ENCODE measurements at places on chromosomes 3 and 15.

- no peak for DNase-seq
Measured at GRCh38 chr3:127038466-127038865, 55.6 kb downstream of the PLXNA1 start.

DNA sequence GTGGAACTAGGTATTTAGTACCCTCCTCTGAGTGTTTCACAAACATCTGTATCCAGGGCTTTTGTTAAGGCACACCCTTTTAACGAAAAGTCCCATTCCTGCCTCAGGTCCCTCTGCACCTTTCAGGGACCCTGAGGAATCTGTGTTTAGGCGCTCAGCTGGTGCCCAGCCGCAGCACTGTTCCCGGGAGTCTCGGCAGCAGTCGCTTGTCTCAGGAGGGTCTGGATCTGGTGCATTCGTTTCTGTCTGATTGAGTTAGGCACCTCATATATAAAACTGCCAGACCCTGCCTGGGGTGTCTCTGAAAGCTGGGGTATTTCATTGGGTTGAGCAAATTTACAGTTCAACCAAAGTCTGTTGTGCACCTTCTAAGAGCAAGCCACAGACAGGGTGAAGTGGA is 162.8 kb upstream of the TOPAZ1 start:
- no peak for DNase-seq

DNA sequence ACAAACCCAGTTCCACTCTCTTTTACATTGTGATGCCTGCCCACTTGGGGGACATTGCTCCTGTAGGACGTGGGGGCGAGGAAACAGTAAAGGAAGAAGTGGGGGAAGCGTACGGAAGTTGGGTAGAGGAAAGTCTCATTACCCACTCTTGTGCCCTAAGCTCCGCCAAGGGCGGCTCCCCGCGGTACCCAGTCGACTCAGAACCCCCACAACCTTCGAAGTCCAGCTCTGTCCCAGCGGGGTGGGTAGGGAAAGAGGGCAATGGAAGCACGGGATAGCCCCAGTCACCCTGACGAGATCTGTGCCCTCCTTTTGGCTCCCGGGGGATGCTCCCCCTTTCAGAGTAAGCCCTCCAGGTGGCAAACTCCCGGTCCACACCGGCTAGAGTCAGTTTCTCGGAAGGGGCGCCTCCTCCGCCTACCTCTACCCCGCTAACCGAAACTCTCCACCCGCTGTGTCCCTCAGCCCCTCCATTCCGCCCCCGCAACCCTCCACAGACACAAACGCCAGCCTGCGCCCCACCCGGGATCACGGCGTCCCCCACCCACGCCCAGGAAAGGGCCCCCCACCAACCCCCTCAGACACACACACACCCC is 527 bp downstream of the CSNK1G1 start:
- DNase-seq = no peak

- peak; percentile 33 for DNase-seq
Measured at GRCh38 chr15:71588746-71589145, 221.6 kb upstream of the NR2E3 start.

- no peak for DNase-seq
Measured at GRCh38 chr15:42107473-42107872, 13.1 kb upstream of the PLA2G4D start.

DNA sequence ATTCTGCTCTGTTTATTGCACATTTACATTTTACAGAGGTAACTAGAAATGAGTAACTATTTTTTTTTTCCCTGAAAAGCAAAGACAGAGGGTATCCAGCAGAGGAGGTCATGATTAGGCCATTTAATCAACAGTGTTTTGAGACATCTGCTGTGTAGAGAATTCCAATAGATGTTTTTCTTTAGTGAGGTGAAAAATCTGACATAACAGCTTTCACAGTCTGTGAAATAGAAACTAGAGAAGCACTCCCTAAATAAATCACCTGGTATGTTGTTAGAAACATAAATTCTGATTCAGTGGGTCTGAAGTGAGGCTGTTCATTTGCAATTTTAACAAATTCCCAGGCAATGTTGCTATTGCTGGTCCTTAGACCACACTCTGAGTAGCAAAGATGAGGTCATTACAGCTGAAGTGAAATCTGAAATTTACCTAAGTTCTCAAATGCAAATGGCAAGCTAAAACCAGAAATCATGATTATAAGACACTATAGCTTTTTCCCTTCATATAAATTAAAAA is 329.2 kb upstream of the LRRC3B start:
- no peak for DNase-seq

- no peak for DNase-seq
Measured at GRCh38 chr3:8197384-8197783, 304.2 kb upstream of the LMCD1 start.

- DNase-seq = no peak
Measured at GRCh38 chr3:172904711-172905373, 154.3 kb downstream of the ECT2 start.

GRCh38 chr3:126548556-126549466 is 9.9 kb downstream of the C3orf22 start:
- DNase-seq = no peak

GRCh38 chr15:76172782-76173181 is 113.0 kb downstream of the TMEM266 start:
- DNase-seq = no peak

DNA sequence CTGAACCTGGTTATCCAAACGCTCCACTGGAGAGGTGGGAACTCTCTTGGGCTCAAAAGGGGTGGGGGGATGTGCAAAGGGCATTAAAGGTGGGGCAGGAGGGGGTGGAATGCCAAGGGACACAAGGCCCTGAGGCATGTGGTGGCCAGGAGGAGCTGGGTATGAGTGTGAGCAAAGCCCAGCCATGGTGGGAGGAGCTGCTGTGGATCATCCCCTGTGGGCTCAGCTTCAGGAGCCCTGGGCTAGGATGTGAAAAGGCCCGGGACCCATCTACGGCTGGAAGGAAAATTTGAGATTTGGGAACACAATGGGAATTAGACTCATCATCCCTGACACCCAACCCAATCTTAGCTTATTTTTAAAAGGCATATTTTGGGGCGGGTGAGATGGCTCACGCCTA is 33.3 kb downstream of the MGLL start:
- no peak for DNase-seq

DNA sequence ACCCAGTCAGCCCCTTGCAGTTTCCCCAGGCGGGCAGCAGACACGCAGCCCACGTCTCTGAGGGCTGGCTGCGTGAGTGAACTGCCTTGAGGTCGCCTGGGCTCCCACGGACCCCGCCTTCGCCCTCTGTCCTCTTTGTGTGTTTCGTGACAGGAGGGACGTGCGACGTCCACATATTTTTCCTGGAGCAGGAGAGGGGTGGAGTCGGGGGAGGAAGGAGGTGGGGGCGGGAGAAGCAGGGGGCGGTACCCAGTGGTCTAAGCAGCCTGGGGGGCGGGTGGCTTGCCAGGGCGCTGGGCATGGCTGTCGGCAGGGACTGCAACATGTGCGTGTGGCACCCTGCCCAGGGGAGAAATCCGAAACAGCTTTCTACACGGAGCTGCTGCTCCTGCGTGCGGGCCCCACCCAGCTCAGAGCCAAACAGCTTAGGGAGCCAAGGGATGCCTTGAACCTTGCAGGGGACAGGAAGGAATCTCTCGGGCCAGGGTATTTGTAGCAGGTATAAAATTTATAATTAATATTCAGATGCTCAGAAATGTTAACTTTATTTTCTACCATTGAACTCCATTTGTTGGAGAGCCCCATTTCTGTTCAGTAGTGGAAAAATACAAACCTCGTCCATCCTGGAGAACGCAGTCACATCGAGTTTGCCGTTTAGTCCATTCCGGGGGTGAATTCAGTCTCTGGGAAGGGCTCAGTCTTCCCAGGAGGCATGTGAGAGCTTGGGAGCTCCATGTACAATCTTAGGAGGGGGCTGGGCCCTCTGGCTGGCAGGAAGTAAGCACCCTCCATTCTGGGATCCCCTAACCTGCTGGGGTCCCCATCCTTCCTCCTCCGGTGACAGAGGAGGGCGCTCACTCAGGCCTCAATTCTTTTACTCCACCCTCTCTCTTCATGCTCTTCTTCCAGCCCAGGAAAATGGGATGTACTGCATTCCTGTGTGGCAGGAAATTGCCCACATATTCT is 79.1 kb upstream of the MEF2A start:
- DNase-seq = no peak

DNA sequence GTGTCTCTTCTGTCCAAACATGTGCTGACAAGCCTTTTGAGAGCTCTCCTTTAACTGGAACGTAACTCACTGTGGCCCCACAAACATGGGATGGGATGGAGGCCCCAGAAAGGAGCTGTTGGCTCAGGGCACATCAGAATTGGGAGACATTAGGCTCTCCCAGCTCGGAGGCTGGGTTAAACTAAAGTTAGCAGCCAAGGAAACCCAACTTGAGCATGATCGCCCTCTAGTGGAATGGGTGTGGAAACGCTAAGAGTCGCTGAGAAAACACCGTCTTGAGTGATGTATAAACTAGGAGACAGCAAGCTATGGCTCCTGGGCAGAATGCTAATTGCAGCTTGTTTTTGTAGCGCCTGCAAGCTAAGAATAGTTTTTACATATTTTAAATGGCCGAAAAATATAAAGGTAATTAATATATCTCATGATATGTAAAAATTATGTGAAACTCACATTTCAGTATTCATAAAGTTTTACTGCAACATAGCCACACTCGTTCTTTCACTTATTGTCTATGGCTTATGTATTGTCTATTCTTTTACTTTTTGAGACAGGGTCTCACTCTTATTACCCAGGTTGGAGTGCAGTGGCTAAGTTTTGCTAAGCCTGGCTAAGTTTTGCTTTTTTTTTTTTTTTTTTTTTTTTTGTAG is 138.8 kb upstream of the HACD2 start:
- no peak for DNase-seq

DNA sequence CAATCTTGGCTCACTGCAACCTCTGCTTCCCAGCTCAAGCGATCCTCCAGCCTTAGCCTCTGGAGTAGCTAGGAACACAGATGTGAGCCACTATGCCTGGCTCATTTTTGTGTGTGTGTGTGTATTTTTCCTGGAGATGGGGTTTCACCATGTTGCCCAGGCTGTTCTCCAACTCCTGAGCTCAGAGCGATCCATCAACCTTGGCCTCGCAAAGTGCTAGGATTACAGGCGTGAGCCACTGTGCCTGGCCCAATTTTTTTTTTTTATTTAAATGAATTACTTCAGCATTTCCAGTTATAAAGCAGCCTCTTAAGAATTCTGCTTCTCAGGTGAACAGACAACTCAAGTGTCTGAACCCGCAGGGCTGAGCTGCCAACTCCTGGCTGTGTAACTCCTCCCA is 20.1 kb upstream of the ST3GAL6 start:
- DNase-seq = no peak

GRCh38 chr15:97521381-97522285 is 438.9 kb upstream of the ARRDC4 start:
- no peak for DNase-seq

DNA sequence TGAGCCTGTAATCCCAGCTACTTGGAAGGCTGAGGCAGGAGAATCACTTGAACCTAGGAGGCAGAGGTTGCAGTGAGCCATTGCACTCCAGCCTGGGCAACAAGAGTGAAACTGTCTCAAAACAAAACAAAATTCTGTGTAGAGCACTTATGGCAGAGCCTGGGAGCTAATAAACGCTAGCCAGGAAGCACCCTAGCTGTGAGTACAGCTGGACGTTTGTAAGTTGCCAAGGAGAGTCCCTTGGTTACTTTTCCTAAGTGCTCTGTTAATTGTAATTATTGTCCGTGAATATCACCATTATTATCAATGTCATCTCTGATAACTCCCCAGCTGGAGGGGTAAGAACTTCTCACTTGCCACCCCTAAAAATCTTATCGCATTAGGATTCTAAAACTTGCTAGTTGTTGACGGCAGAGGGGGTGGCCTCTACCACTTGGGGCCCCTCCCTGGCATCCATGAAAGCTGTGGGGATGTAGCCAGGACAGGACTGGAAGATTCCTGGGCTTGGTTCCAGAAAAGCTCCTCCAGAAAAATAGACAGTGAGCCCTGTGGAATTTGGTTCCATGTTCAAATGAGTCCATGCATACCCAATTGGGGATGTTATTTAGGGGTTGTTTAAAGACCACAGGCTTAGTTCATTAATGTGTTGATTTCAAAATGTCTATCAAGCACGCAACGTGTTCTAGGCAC is 9.9 kb upstream of the KLHL25 start:
- no peak for DNase-seq

DNA sequence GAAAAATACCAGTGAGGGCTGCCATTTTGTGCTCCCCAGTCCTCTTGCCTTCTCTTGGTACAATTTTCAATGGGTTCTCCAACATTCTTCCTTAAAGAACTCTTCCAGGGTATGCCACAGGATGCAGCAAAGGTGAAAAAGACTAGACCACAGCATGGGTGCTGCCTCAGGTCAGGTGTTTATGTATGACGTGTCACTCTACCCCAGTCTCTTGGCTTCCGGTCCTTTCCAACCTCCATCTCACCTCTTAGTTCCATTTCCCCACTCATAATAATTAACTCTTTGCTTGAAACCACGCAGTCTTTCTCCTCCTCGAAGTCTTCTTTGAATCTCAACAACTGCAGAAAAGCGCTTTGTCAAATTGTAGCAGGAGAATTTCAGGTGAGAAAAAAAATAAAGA is 104.7 kb upstream of the TBC1D5 start:
- DNase-seq = no peak

DNA sequence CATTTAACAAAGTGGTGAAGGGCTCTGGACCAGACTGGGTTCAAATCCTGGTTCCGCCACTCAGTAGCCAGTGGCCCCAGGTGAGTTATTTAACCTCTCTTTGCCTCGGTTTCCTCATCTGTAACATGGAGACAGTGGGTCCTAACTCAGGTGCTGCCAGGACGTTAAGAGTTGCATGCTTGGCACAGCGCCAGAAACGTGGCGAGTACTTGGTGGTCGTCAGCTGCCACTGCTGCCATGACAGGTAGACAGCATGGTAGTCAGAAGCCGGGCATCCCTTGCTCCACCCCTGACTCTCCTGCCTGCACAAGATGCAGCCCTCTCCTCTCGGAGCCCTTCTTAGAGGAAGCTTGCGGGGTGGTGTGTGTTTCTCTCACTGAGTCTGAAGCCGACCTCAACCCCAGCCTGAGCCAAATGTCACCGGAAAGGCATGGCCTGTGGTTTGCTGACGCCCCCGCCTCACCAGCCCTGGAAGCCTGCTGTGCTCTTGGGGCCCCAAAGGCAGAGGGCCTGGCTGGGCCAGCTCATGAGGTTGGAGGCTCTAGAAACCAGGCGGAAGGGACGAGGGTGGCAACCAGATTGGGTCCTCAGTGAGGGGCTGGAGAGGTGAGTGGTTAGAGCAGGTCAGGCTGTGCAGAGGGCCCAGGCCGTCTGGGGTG is 160.8 kb upstream of the TLE3 start:
- no peak for DNase-seq
